ENCODE measurements at places on chromosomes 11 and 22.
A peak's percentile ranks its signal among the peaks of the same experiment; 100 is the strongest.

- peak; percentile 99 for DNase-seq
Measured at GRCh38 chr22:23144932-23145877, at the start of gene RAB36. RAB36 (plus strand) TSS chr22:23145477; CDS start chr22:23146617, 1,140 bp downstream.

GRCh38 chr11:46249938-46250744 is 27.3 kb upstream of the CREB3L1 start:
- DNase-seq: peak; percentile 70

GRCh38 chr11:82992223-82992622 is 79.5 kb downstream of the RAB30 start:
- DNase-seq: peak; percentile 65

DNA sequence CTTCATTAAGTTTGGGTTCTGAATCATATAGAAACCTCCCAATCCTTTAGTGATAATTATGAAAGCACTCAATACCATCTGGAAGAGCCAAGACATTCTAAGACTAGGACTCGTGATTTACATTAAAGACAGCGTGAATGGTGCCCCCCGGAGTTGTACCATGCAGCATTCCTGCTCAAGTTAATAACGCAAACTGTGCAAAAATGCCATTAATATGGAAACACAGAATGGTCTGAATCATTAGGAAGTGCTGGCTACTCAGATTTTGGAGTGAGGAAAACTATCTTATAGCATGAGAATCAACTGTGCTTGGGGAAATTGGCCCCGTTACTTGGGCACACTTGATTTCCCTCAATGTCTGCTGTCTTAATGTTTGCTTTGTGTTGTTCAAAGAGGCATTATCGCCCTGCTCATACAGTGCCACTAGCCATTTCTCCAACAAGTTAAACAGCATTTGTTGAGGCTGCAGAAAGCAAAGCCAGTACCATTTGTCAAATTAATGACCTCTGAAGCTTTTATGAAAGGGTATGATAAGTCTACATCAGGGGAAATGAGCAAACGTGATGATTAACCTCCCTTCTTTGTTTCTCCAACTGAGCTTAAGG is 18.5 kb upstream of the TPH1 start:
- no peak for DNase-seq

DNA sequence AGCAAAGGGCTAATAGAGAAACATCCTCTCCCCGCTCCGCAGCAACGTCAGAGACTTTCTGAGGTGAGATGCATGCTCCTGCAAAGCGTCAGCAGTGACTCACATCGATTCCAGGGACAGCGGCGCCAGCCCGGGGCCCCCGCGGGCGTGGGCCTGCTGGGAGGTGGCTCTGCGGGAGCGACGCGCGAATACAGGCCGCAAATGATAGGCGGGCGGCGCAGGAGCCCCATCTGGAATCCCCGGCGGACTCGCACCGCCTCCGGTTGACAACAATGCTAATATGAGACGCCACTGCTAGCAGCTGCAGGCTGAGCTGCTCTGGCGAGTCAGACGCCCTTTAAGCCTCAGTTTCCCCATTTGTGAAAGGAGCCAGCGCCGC is 557 bp downstream of the RANGAP1 start:
- DNase-seq: peak; percentile 92

GRCh38 chr22:46972256-46972655 is 209.8 kb downstream of the TBC1D22A start:
- DNase-seq: no peak

- peak; percentile 69 for DNase-seq
Measured at GRCh38 chr11:126282736-126283591, at the start of gene TIRAP. TIRAP (plus strand) TSS chr11:126283093; CDS start chr11:126290895, 7,802 bp downstream.

GRCh38 chr11:119316729-119317591 is at the start of gene MCAM:
MCAM (minus strand) TSS chr11:119317130; CDS start chr11:119317101, 29 bp downstream.
- DNase-seq: peak; percentile 54

GRCh38 chr11:70142221-70142875 is 60.7 kb upstream of the FADD start:
- no peak for DNase-seq

DNA sequence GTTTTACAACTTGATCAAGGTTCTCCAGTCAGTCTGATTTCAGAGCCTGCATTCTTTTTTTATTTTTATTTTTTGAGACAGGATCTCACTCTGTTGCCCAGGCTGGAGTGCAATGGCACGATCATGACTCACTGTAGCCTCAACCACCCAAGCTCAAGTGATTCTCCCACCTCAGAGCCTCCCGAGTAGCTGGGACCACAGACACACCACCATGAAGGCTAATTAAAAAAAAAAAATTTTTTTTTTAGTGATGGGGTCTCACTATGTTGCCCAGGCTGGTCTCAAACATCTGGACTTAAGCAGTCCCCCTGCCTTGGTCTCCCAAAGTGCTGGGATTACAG is 117.2 kb upstream of the NAV2 start:
- no peak for DNase-seq

DNA sequence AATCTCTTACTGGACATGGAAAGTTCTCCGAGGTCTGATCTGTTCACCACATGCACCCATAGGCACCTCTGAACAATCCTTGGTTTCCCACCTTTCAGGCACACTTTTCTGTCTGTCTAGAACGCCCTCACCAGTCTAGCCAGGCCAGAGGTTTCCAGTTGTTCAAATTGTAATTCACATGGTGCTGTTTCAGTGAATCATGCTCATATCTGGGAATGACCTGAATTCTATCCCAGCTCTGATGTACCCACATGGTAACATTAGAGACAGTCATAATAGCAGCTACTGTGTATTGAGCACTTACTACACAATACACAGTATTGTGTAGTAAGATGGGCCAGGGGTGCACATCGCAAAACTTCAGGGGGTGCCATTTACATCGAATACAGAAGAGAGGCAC is 138.2 kb downstream of the COMMD9 start:
- peak; percentile 39 for DNase-seq

DNA sequence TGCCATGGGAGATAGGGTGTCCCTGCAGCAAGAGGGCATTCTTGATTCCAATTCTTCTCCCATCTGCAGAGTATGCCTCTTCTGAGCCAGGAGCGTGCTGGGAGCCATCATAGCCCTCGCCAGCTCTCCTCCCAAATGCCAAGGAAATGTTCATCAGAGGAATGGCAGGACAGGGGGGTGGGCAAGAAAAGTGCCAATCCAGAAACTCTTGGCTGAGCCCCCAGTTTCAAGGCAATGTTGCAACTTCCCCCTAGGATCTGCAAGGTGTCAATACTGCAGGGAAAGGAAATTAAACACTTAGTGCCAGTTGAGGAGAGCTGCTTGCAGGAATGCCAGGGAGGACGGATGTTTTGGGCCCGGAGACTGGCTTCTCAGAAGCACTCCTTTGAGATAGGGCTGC is 94.8 kb upstream of the PRDM11 start:
- no peak for DNase-seq

- no peak for DNase-seq
Measured at GRCh38 chr11:113664981-113665710, 41.0 kb downstream of the TMPRSS5 start.

- no peak for DNase-seq
Measured at GRCh38 chr11:57775491-57775890, 13.9 kb downstream of the CTNND1 start.

DNA sequence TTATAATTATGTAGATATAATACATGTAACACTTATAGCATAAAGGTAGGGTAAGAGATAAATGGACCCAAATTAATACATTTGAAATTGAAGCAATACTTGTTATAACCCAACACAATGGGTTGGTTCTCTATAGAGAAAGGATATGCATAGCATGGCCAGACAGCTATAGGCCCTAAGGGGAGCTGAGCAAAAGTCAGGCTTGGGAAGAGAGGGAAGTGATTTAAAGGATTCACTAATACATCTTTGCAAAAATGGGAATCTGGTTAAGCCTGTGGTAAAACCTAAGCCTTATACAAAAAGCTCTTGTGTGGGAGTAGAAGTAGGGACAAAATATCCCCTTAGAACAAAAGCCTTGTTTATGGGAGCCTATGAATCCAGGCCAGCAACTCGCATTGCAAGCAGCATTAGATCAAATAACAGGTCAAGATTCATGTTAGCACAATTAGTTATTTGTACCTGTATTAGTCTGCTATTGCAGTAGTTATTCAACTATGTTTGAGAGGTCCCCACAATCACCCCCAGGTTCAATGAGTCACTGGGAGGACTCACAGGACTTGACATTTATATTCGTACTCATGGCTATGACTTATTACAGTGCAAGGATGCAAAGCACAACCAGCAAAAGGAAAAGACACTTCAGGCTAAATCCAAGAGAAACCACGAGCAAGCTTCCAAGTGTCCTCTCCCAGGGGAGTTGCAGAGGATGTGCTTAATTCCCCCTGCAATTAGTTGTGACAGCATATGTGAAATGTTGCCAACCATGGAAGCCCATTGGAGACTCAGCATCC is 144.7 kb upstream of the LMO1 start:
- DNase-seq: peak; percentile 8

- peak; percentile 32 for DNase-seq
Measured at GRCh38 chr11:6258571-6259081, 1.0 kb upstream of the CCKBR start.

- DNase-seq: no peak
Measured at GRCh38 chr11:69984457-69985261, 93.5 kb upstream of the ANO1 start.

GRCh38 chr22:46897246-46897623 is 134.8 kb downstream of the TBC1D22A start:
- peak; percentile 10 for DNase-seq

DNA sequence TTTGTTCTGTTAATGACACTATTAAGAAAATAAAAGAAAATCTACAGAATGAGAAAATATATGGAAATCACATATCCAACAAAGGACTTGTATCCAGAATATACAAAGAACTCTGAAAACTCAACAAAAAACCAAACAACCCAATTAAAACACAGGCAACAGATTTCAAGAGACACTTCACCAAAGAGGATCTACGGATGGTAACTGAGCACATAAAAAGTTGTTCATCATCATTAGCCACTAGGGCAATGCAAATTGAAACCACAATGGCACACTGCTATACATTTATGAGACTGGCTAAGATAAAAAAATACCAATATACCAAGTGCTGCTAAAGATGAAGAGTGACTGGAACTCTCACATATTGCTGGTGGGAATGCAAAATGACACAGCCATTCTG is 34.5 kb upstream of the SLC25A1 start:
- DNase-seq: no peak

- DNase-seq: no peak
Measured at GRCh38 chr11:75442161-75442885, 9.3 kb upstream of the KLHL35 start.

- DNase-seq: peak; percentile 32
Measured at GRCh38 chr11:66815646-66816045, 27.6 kb upstream of the RCE1 start.

GRCh38 chr11:60924110-60924905 is at the start of gene TMEM132A:
TMEM132A (plus strand) TSS chr11:60924460; CDS start chr11:60924634, 174 bp downstream.
- DNase-seq: peak; percentile 78

DNA sequence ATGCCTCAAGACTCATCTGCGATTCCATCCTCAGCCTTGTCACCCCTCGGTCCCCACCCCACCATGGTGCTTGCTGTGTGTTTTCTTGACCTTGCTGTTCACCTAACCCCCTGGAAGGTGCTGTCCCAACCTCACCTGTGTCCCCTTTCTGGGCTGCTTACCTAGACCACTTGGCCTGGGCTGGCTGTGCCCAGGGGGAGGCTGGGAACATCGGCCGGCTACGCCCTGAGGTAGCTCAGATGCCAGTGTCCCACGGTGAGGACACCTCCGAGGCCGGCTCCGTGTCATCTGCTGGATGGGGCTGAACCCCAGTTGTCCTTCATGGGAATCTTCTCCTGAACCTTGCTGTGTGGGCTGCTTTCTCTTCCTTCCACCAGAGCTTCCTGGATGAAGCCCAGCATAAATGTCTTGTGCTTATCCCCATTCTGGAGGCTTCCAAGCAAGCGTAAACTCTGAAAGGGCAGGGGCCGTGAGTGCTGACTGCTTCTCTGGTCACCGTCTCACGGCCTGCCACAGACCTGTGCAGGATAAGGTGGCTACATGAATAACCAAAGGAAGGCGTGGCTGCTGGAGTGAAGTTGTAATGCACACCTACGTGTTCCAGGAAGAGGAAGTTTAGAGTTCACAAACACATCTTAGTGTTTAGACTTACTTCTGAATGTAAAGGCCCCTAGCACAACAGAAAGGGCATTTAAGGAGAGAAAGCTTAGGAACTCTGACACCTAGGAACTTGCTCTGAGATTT is 724.3 kb downstream of the TBC1D22A start:
- DNase-seq: no peak

GRCh38 chr11:37689951-37690350 is 1091.9 kb upstream of the RAG2 start:
- DNase-seq: peak; percentile 66

DNA sequence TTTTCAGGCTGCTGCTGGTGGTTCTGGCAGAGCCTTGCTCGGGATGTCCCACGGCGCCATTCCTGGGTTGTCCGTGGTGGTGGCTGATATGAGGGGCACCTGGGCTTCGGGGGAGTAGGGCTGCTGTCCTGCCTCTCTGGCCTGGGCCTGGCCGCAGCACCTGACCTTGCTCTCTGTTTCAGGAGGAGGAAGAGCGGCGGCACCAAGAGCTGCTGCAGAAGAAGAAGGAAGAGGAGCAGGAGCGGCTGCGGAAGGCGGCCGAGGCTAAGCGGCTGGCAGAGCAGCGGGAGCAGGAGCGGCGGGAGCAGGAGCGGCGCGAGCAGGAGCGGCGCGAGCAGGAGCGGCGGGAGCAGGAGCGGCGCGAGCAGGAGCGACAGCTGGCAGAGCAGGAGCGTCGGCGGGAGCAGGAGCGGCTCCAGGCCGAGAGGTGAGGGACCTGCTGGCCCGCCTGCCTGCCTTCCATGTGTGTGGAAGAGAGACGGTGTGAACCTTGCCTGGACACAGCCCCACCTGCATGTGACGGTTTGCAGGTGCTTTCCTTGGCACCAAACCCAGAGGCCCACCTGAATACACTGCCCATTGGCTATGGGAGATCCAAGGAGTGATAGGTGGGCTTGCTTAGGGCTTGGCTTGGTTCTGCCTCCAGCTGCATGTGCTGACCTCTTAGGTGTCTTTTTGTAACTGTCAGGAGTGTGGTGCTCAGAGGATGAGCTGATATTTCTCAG is 22.8 kb downstream of the INCENP start:
- no peak for DNase-seq

GRCh38 chr11:126570489-126570888 is 215.0 kb downstream of the ST3GAL4 start:
- DNase-seq: no peak

DNA sequence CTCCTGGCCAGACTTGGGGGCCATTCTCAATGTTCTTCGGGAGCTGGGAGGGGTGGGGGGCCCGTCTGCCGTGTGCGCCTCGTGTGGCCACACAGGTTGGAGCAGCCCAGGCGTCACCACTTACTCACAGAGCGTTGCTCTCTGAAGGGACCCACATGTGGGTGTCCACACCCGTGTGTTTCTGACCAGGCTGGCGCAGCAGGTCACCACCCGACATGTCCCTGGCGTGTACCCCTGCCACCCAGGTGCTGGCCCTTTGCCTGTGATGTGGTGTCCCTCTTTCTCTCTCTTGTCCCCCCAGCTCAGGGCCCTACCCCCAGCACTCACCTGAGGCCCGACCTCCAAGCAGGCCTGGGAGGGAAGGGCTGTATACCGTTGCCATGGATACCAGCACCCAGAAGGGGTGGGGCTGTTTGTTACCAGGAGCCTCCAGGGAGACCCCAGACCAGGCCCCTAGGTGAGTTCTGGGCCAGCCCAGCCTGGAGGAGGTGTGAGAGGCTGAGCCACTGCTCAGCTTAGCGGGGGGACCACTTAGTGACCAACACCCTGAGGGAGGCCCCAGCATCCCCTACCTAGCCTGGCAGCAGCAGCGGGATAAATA is 1.4 kb downstream of the LMNTD2 start:
- no peak for DNase-seq

- no peak for DNase-seq
Measured at GRCh38 chr11:3139086-3139440, 26.0 kb downstream of the OSBPL5 start.

- peak; percentile 99 for DNase-seq
Measured at GRCh38 chr11:86743223-86744118, 56.9 kb upstream of the PRSS23 start.
